ENCODE measurements at places on chromosomes 6 and 20.

DNA sequence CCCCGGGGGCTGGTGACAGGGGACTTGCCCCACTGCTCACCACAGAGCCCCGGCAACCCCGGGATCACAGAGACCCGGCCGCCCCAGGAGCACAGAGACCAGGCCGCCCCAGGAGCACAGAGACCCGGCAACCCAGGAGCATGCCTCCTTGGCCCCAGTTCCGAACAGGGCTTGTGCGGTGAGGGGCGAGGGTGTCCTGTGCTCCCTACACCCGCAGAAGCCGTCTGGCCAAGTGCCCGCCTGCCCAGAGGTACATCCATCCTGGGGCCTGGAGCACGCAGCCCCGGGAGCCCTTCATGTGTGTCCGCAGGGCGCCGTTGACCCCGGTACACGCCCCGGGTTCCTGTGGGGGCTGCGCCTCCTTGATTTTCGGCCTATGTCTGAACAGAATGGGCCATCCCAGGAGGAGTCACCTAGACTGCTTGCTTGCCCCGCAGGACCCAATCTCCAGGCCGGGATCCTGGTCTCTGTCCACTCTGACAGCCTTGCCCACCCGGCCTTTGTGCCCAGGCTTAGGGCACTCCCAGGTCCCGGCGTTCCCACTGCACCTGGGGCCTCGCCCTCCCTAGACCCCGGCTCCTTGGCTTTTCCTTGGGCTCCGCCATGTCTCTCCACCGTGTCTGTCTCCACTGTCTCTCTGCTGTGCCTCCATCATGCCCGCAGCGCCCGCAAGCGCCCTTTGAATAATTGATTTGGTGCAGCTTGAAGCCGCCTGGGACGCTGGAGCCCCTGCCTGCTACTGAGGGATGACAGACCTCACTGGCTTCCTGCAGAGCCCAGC lies 219.8 kb downstream of the ERMARD start:
- DNase-seq: no peak

DNA sequence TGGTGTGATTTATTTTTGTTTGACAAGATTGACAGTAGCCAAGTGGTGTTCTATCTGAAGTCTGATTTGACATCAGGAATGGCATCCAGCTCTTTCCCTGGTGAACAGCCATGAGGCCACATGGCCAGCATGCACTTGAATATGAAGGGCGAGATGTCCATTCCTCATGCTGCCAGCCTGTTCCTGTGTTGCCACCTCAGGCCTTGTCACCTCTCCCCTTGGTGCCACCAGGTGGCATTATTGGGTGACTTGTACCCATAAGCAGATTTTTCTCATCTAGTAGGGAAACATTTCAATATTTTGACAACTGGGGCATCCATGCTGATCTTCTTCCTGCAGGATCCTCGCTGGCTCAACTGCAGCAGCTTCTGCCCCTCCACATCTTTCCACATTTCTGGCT lies 199.1 kb downstream of the ERMARD start:
- DNase-seq: no peak

DNA sequence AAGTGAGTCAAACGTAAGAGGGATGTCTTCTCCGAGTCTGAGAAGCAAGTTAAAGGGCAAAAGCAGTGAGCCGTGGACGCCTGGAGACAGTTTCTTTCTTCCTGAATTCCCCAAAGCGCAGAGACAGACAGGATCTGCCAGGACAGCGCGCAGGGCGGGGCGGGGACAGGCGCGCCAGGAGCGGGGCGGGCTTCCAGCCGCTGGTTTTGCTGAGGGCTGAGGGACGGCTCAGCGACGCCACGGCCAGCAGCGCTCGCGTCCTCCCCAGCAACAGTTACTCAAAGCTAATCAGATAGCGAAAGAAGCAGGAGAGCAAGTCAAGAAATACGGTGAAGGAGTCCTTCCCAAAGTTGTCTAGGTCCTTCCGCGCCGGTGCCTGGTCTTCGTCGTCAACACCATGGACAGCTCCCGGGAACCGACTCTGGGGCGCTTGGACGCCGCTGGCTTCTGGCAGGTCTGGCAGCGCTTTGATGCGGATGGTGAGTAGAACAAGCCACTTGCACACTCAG lies at the start of gene SCGN:
SCGN (plus strand) TSS at position 209 of the 509 bp plus-strand sequence; CDS start at position 398, 189 bp downstream.
- DNase-seq: peak; percentile 1

GRCh38 chr6:81552644-81553043 lies 199.8 kb downstream of the TENT5A start:
- DNase-seq: no peak

DNA sequence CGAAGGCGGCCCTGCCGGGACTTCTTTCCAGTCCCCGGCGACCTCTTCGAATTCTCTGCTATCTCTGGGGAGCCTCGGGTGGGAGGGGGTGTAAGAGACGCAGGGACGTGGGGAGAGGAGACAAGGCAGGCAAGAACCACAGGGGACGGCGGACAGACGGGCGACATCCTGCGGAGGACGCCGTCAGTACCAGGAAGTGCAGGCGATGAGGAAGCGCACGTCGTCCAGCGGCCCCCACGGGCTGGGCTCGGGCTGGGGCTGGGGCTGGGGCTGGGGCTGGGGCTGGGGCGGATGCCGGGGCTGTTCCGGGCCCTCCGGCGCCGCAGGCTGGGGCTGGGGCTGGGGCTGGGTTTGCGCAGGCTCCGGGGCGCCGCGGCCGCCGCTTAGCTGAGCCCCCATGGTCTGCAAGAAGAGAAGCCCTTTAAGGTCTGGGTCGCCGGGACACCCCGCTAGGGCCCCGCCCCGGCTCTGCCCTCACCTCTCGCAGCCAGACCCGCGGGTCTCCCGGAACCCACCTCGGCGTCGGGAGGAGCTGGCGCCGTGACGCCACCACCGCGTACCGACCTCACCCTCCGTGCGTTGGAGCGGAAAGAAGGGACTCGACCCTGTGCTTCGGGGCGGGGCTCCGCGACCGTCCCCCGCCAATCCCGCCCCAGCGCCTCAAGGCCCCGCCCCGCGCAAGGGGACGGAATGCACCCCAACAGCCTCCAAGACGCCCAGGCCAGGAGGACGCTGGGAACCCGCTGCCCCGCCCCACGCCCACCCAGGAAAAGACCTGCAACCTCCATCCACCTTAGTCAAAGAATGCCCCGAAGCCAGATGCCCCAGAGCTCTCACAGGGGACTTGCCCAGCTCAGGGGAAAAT lies at the start of gene MMP24OS:
MMP24OS (minus strand) TSS at position 592 of the 865 bp plus-strand sequence; CDS start at position 399, 193 bp downstream.
- peak; percentile 79 for DNase-seq

GRCh38 chr6:72624557-72625160 lies 2.8 kb downstream of the KCNQ5 start:
- DNase-seq: no peak

GRCh38 chr6:118042855-118043254 lies 135.8 kb downstream of the SLC35F1 start:
- no peak for DNase-seq

DNA sequence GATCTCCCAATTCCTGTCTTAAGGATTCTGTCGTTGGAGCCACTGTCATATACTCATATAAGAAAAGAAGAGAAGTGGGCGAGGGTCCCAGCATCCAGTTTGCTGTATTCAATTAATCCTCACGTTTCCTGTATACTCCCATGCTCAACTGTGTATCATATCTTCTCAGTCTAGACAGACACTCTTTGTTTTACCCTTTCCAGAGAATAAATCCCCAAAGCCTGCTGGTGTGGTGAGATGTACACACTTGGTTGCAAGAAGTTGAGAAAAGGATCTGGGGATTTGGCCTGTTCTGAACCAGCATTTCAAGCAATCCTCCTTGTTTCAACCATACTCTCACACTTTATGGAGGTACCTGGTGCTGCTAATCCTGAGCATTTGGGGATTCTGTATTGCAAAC lies 3.1 kb downstream of the TPMT start:
- DNase-seq: no peak

- DNase-seq: no peak
Measured at GRCh38 chr6:129440691-129441090, 269.3 kb downstream of the ARHGAP18 start.

All from activated T-helper 1 cell treated with anti-CD3 and anti-CD28 coated beads, Interleukin-2, amount 50 U/mL, for 16 hours (primary cell).